ENCODE measurements at places on chromosomes 12 and 14. TPM values are rescaled to one million over a fixed set of nuclear protein-coding genes. Genes with fewer than 3 reads are reported as not detected.

The KRT7 gene
- total RNA-seq = 17.3 TPM

The DNAI7 gene
- total RNA-seq = 1.2 TPM

The GPR135 gene
- total RNA-seq = 9.0 TPM

The PRKD1 gene
- total RNA-seq = 27.9 TPM

The CIROP gene
- total RNA-seq = not detected

GRCh38 chr14:75274899-75275569 is 3.6 kb upstream of the FOS start:
- no peak overlapping the region for H3K4me3 ChIP-seq
- H3K27me3 ChIP-seq = no peaks in the 10 kb centered on the region
- peak overlapping the region; percentile 86 for H3K27ac ChIP-seq
- no peaks in the 10 kb centered on the region for H3K36me3 ChIP-seq

- no peak overlapping the region for H3K27ac ChIP-seq
- no peaks in the 10 kb centered on the region for H3K27me3 ChIP-seq
- no peak for DNase-seq
- H3K36me3 ChIP-seq = no peaks in the 10 kb centered on the region
These were observed 367.3 kb upstream of the KITLG start for GRCh38 chr12:88947486-88948043.

DNA sequence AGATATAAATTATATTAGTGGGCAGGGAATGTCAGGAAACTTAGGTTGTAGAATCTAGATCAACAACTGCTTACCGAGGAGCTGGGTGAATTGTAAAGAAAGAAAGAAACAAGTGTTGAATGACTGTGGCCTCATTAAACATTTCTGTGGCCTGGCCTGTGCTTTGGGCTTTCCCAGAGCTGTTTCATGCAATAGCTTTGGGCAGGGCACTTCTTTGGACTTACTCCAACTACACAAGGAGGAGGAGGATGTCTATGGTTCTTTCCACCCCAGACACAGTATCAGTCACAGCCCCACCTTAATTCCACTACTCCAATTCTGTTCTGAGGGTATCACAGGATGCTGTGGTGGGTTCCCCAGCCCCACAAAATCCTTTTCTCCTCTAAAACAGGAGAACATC is 38.0 kb downstream of the DPF3 start:
- H3K4me1 ChIP-seq = peaks cover 3% of the 10 kb centered on the region
- DNase-seq = no peak
- H3K36me3 ChIP-seq = no peaks in the 10 kb centered on the region
- no peak overlapping the region for H3K4me3 ChIP-seq

DNA sequence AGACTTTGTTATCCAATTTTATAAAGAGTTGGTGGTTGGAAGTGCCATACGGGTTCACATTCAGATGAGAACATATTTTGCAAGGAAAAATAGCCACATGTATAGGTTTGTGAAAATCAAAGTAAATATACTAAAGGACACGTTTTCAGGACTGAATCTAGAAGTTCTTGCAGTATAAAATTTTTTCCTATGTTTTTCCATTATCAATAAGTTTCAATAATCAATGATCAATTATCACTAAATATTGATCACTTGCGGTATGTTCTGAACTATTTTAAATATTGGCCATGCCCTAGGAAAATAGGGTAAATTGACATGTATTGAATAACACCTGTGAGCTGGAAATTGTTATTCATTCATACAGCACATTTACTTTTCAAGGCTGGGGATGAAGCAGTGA is 25.9 kb downstream of the ALG10B start:
- no peak for DNase-seq
- H3K4me1 ChIP-seq = no peaks in the 10 kb centered on the region
- H3K27me3 ChIP-seq = no peaks in the 10 kb centered on the region
- no peaks in the 10 kb centered on the region for H3K36me3 ChIP-seq
- no peak overlapping the region for H3K4me3 ChIP-seq

- no peaks in the 10 kb centered on the region for H3K4me1 ChIP-seq
- H3K27ac ChIP-seq = no peak overlapping the region
- H3K27me3 ChIP-seq = no peaks in the 10 kb centered on the region
- H3K4me3 ChIP-seq = no peak overlapping the region
These were observed 87.8 kb downstream of the NEDD1 start for GRCh38 chr12:96994900-96995299.

Measured in aorta (tissue), 5 donors.